ENCODE measurements at places on chromosomes 1 and 21. TPM values are rescaled to one million over a fixed set of nuclear protein-coding genes. Genes with fewer than 3 reads are reported as not detected.

DNA sequence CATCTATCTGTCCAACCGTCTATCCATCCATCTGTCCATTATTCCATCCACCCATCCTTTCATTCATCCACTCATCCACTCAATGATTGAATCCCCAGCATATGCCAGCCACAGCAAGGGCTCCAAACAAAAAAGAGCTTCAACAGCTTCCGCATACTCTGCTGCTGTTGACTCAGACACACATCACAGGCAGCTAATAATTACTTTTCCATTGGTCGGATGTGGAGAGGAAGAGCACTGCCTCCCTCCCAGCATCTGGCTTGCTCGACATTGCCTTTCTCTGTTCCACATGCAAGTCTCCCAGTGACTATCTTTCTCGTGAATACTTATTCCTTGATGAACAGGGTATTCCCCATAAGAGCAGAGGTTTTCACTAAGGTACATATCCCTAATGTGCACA is 176.5 kb downstream of the HIVEP3 start:
- H3K27ac ChIP-seq, result no peak overlapping the region
- H3K4me3 ChIP-seq, result no peak overlapping the region
- H3K27me3 ChIP-seq, result no peaks in the 10 kb centered on the region
- no peaks in the 10 kb centered on the region for H3K36me3 ChIP-seq
- H3K4me1 ChIP-seq, result peaks cover 38% of the 10 kb centered on the region

- H3K4me3 ChIP-seq, result no peak overlapping the region
- H3K27ac ChIP-seq, result peak overlapping the region; percentile 80
- H3K36me3 ChIP-seq, result no peaks in the 10 kb centered on the region
- no peak for DNase-seq
- peaks cover 92% of the 10 kb centered on the region for H3K4me1 ChIP-seq
- H3K27me3 ChIP-seq, result no peaks in the 10 kb centered on the region
Measured at GRCh38 chr21:45080232-45080631, 5.9 kb downstream of the ADARB1 start.

GRCh38 chr1:150765296-150765976 is at the start of gene CTSS:
CTSS (minus strand) TSS chr1:150765778; CDS start chr1:150764763, 1,015 bp downstream.
- H3K36me3 ChIP-seq, result no peaks in the 10 kb centered on the region
- DNase-seq, result no peak
- peaks cover 24% of the 10 kb centered on the region for H3K4me1 ChIP-seq

- no peak overlapping the region for H3K27ac ChIP-seq
- no peaks in the 10 kb centered on the region for H3K4me1 ChIP-seq
- no peaks in the 10 kb centered on the region for H3K36me3 ChIP-seq
- no peaks in the 10 kb centered on the region for H3K27me3 ChIP-seq
Measured at GRCh38 chr1:37148663-37149062, 114.3 kb upstream of the GRIK3 start.

DNA sequence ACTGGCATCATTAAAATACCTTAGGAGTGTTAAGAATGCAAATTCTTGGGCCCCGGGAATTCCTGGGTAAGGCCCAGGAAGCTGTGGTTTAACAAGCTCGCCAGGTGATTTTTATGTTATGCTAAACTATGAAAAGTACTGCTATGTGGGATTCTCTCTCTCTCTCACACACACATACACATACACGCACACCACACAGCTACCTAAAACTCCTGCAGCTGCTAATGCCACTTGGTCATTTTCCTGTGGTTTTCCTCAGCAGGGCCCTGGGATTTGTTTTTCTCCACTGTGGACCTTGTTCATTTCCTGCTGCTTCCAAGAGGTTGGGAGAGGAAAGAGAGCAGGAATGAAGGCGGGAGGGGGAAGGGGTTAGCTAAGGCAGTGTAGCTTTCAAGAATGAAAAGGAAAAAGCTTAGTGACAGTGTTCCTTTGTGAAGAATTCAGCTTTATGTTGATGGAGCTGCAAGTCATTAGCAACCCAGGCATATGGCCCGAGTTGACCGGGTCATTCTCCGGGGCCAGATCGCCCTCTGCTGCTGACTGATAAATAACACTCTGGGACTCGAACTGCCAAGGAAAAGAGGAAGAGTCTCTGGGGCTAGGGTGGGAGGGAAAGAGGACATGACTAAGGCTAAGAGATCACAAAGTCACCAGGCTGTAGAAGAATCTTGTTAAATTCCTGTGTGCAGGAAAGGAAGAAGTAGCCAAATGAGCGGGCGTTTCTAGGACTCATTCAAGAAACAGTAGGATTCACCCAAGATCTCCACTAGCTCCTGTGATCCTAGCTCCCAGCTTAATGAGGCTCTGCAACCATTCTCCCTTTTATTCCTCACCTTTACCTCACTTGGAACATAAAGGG is 30.5 kb upstream of the LRIG2 start:
- DNase-seq, result no peak
- H3K27ac ChIP-seq, result no peak overlapping the region
- peaks cover 24% of the 10 kb centered on the region for H3K4me1 ChIP-seq
- H3K27me3 ChIP-seq, result no peaks in the 10 kb centered on the region
- no peaks in the 10 kb centered on the region for H3K36me3 ChIP-seq

- H3K4me1 ChIP-seq, result peaks cover 7% of the 10 kb centered on the region
- H3K27ac ChIP-seq, result no peak overlapping the region
- H3K4me3 ChIP-seq, result no peak overlapping the region
- peaks cover 5% of the 10 kb centered on the region for H3K27me3 ChIP-seq
Measured at GRCh38 chr1:10947691-10948462, 64.6 kb upstream of the TARDBP start.

- H3K27me3 ChIP-seq, result no peaks in the 10 kb centered on the region
- H3K4me1 ChIP-seq, result peaks cover 36% of the 10 kb centered on the region
- H3K36me3 ChIP-seq, result peaks cover 88% of the 10 kb centered on the region
- DNase-seq, result no peak
- H3K4me3 ChIP-seq, result no peak overlapping the region
Measured at GRCh38 chr1:21262293-21263051, 27.8 kb downstream of the ECE1 start.

DNA sequence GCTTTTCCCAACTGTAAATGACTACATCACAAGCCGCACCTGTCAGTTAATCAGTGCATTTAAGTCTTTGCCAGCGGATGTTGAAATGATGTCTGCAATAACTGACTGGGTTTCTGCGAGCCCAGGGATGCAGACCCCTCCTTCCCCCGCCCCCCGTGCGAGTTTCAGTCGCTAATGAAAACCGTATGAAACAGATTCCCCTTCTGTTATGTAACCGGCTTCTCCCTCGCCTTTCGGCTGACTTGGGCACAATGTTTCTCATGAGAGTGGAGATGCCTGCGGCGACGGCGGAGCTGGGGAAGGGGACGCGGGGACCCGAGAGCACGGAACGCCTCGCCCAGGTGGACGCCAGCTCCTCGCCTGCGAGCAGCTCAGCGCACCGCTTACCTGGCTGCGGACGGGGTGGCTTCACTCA is 753 bp downstream of the KCNJ6 start:
- peaks cover 44% of the 10 kb centered on the region for H3K27me3 ChIP-seq
- no peaks in the 10 kb centered on the region for H3K36me3 ChIP-seq

GRCh38 chr1:100661176-100661575 is 58.4 kb upstream of the VCAM1 start:
- H3K4me1 ChIP-seq, result no peaks in the 10 kb centered on the region
- no peak overlapping the region for H3K27ac ChIP-seq

- no peak overlapping the region for H3K27ac ChIP-seq
- no peak for DNase-seq
- H3K36me3 ChIP-seq, result no peaks in the 10 kb centered on the region
- H3K4me3 ChIP-seq, result no peak overlapping the region
- no peaks in the 10 kb centered on the region for H3K27me3 ChIP-seq
Measured at GRCh38 chr1:156822680-156823079, 6.0 kb upstream of the SH2D2A start.

DNA sequence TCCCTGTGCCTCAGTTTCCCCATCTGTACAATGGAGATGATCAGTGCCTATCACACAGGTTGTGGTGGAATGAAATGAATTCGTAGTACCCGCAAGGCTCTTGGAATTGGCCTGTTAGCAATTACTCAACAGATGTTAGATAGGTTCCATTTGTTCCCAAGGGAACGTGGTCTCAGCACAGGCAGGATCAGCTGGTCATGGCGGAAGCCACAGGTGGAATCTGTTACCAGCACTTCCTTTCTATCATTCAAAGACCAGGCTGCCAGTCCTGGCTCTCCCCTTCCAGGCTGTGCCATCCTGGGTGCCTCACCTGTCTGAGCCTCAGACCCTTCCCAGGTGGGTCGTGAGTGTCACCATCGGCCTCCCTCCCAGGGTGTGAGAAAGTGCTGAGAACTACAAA is 61.5 kb downstream of the FBXO2 start:
- no peak overlapping the region for H3K27ac ChIP-seq
- no peak overlapping the region for H3K4me3 ChIP-seq
- no peaks in the 10 kb centered on the region for H3K27me3 ChIP-seq
- no peak for DNase-seq
- no peaks in the 10 kb centered on the region for H3K4me1 ChIP-seq

DNA sequence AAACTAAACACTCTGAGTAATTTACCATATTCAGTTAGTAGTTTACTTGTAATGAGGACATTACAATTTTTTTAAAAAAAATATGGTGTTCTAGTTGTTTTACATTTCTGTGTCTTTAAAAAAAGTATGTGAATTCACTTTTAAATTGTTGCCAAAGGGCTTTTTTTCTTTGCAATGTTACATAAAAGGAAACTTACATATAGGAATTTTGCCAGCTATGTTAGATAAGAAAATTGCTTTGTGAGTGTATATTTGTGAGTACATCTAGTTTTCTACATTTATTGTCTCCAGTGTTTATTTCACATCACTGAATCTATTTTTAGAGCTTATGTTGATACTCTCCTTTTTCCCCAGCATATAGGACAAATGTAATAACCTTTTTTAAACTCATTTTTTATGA is 206.8 kb downstream of the GPR52 start:
- H3K4me1 ChIP-seq, result no peaks in the 10 kb centered on the region
- peaks cover 3% of the 10 kb centered on the region for H3K36me3 ChIP-seq
- DNase-seq, result no peak
- H3K27ac ChIP-seq, result no peak overlapping the region
- H3K4me3 ChIP-seq, result no peak overlapping the region
- H3K27me3 ChIP-seq, result no peaks in the 10 kb centered on the region

DNA sequence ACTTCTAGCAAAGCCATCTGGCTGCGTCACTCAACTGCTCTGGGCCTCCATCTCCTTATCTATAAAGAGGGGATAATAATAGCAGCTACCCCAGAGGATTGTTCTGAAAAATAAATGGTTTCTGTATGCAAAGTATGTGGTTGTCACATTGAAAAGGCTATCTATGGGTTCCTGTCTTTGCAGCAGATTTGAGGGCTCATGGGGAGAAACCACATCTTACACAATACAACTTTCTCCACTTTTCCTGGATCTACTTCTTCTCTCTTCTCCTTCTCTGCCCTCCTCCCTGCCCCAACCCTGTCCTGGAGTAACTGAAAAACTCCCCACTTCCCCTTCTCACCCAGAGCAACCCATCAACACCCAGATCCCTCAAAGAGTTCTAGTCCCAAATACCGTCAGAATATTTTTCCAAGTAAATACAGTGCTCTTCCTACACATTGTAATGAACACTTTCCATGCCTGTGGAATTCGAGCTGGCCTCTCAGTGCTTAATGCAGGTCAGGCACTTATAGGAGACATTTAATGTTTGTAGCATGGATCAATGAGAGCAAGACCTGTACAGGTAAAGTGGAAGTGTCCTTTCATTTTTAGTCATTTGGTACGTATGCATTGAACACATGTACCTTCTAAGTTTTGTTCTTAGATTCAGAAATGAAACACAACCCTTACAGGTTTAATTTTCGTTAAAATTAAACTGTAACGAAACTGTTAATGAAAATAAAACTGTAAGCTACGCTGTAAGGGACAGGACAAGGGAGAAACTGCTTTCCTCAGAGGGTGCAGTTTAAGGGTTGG is 131.9 kb downstream of the AK5 start:
- no peak overlapping the region for H3K4me3 ChIP-seq
- no peak overlapping the region for H3K27ac ChIP-seq
- DNase-seq, result no peak
- peaks cover 2% of the 10 kb centered on the region for H3K36me3 ChIP-seq
- H3K27me3 ChIP-seq, result no peaks in the 10 kb centered on the region

- no peaks in the 10 kb centered on the region for H3K4me1 ChIP-seq
- no peak overlapping the region for H3K4me3 ChIP-seq
- no peaks in the 10 kb centered on the region for H3K27me3 ChIP-seq
- no peak for DNase-seq
- no peak overlapping the region for H3K27ac ChIP-seq
- H3K36me3 ChIP-seq, result no peaks in the 10 kb centered on the region
Measured at GRCh38 chr1:187342495-187342894, 513.7 kb downstream of the PLA2G4A start.

Gene PLA2G4A
- total RNA-seq, result not detected

Gene CYB561D1
- total RNA-seq, result 15.0 TPM

Gene F13B
- not detected for total RNA-seq

Gene B3GALNT2
- 4.0 TPM for total RNA-seq

All from CD4-positive, alpha-beta T cell (primary cell).